ENCODE measurements at places on chromosomes 11 and 22.

- DNase-seq, result no peak
These were observed 239.0 kb upstream of the PDGFD start for GRCh38 chr11:104402812-104403521.

DNA sequence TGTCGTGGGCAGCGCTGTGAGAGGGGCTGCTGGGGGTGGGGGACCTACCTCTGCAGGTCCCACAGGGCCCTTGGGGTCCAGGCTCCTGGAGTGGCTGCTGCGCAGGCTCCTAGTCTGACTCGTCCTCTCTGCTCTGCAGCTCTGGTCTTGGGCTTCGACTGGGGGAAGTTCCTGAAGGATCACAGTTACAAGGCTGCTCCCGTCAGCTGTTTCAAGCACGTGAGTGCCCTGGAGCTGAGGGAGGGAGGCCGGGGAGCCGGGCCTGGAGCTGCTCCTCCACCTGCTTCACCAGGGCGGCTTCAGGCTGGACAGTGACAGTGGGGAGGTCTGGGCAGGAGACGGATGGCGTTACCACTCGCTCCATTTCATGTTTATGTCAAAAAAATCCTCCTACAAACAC lies 11.9 kb downstream of the L3MBTL2 start:
- peak; percentile 52 for DNase-seq

GRCh38 chr22:49600468-49600867 lies 227.2 kb downstream of the BRD1 start:
- no peak for DNase-seq

GRCh38 chr11:58659910-58660570 lies 37.6 kb downstream of the CNTF start:
- no peak for DNase-seq

- DNase-seq, result no peak
These were observed 3.4 kb downstream of the NLRP6 start for GRCh38 chr11:281486-282161.

Data from NCI-H510A treated with DMSO at 0.1 percent for 48 hours (cell line).